ENCODE measurements at places on chromosomes 12 and 14.

DNA sequence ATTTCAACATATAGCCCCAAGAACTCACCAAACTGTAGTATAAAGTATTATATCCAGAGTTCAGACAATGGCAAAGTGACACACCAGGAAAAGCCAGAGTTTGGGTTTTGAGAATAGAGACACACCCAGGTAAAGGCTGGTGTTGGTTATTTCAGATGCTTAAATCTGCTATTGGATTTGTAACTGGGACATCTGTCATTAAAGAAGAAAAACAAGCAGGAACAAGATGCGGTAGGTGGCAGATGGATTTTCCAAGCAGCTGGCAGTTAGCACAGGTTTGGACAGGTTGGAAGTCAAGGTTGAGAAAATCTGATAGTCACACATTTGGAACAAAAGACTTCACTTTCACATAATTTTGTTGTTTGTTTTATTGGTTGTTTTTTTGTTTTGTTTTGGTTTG is 14.4 kb upstream of the CDK17 start:
- no peak for DNase-seq

DNA sequence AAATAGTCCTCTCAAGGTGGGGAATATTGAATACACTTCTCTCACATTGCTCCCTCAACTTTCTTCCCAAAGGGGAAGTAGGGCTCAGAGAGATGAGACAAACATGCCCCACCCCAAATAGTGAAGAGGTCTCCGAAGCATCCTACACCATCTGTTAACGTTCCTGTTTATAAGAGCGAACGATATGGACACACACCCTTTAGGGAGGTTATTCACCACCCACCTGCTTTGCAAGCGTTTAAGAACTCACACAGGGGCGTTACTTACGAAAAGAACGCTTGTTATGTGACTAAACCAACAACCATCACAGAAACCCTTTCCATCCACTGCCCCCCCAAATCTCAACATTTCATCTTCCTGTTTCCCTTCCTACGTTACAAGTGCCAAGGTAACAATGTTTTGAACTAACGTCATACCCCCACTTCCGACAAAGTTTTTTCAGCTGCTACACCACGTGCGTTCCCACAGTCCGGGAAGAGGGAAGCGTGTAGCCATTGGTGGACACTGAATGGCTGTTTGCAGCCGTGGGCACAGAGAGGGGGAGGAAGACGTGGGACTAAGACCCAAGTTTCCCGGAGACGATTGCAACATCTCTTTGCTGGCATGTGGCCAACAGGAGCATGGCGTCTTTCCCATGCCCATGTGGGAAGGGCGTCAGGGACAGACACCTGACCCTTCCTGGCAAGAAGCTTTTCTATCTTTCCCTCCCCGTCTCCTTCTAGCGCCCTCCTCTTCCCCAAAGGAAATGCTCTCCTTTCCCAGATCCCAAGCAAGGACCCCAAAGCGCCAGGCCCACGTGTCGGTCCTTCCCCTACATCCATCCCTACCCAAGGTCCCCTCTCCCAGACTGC is 1.2 kb downstream of the YBX3 start:
- no peak for DNase-seq

- no peak for DNase-seq
Observed at GRCh38 chr12:21065845-21066244, 65.1 kb upstream of the SLCO1B1 start.

DNA sequence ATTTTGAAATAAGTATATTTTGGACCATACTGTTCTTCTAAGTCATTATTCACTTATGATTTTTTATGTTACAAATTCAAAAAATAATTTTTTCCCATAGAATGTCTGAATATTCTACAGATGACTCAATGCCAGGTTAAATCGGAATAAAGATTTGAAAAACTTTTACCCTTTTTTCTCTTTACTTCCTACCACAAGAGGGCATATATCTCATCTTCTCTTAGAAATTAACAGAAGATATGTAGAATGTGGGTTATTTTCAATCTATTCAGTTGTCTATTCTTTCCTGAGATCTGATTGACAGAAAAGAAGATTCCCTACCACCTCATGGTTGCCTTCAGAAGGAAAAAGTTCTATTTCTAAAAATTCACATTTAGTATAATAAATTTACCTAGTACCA is 53.0 kb upstream of the KITLG start:
- no peak for DNase-seq

GRCh38 chr12:69534389-69534822 is 50.9 kb upstream of the CCT2 start:
- DNase-seq: peak; percentile 17

GRCh38 chr14:87005280-87005679 is 987.7 kb downstream of the GALC start:
- no peak for DNase-seq

- peak; percentile 24 for DNase-seq
Observed at GRCh38 chr12:107320929-107321631, 227.7 kb upstream of the CRY1 start.

DNA sequence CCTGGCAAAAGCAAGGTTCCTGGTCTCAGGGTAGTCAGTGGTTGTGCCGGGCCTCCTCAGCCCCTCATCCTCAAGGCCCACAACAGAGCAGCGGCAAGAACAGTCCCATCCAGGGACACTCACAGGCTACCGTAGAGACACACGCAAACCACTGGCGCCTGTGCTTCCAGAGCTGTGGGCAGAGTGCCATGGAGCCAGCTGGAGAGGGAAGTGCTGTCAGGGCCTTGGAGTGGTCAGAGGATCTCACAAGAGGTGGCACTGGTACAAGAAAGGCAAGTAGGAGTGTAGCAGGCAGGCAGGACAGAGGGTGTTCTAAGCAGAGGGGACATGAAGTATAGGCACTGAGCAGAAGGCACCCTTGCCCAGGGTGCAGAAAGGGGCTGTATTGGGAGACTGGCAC is 34.6 kb downstream of the ANKRD9 start:
- no peak for DNase-seq

- no peak for DNase-seq
Observed at GRCh38 chr14:44204061-44204835, 302.8 kb downstream of the FSCB start.

DNA sequence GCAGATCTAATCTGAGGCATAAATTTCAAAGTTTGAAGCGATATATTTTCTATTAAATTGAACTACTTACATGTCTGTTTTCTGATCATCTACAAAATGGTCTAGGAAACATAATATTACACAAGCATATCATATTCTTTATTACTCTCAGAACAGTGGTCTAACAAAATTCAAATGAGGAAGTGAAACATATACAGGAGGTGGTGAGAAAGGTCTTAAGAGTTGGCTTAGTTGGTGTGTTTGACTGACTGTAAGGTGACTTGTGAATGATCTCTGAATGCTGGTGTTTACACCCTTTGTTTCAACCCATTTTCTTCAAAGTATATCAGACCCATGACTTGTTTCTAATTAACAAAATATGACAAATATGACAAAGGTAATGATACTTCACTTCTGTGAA is 1156.8 kb downstream of the SLC16A7 start:
- no peak for DNase-seq

GRCh38 chr12:69428351-69429073 is 41.7 kb upstream of the FRS2 start:
- no peak for DNase-seq

DNA sequence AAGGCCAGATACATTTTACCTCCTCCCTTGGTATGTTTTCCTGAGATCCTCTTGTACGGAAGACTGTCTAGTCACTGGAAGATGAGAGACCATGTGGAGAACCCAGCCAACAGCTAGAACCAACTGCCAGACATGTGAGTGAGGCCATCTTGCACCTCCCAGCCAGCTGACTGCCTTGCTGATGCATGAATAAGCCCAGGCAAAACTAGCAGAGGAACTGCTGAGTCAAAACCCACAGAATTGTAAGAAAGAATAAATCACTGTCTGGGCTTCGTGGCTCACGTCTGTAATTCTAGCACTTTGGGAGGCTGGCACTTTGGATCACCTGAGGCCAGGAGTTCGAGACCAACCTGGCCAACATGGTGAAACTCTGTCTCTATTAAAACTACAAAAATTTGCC is 160.0 kb downstream of the TPH2 start:
- no peak for DNase-seq

DNA sequence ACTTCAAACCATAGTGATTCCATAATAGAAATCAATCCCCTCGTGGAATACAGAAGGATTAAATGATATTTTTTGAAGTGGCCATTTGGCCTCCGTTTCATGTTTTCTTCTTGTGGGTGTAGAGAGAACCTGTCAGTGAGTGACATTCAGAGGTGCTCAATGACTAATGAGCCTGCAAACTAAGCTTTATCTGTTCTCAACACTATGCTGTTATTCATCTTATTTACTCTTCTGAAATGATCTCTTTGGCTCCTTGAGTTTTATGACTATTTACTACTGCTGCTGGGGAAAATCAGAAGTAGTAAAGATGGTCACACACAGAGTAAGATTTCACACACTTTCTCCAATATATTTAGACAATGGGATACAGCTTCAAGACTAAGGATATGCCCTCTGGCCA is 30.4 kb downstream of the ATP2B1 start:
- DNase-seq: no peak

GRCh38 chr12:27771481-27772327 is 8.3 kb upstream of the KLHL42 start:
- no peak for DNase-seq

All from COR-L47 (cell line).